Fibroblast of skin of right quadriceps (primary cell): ENCODE measurements at places on chromosomes 11 and 22.

- no peak for DNase-seq
These were observed 100.3 kb downstream of the SNX19 start for GRCh38 chr11:130815956-130816355.

DNA sequence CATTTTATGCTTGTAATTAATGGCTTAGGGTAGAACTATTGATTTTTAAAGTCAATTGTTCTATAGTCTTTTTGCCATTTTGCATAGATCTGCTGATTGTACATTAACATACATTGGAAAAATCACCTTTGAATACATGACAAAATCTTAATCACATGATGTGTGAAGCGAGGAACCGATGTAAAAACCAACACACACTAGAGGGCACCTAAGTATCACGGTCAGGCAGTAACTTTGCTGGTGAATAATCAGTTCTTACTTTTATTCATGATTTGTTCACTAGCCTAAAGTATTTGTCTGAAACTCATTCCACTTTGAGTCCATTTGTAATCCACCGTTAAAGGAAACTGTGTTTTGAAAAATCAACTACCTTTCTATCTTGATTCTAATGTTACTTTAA is 28.2 kb downstream of the JHY start:
- peak; percentile 9 for DNase-seq

GRCh38 chr11:62909107-62909894 is 11.9 kb downstream of the CHRM1 start:
- DNase-seq, result peak; percentile 67

- no peak for DNase-seq
These were observed 59.4 kb downstream of the MICAL2 start for GRCh38 chr11:12169822-12170221.

DNA sequence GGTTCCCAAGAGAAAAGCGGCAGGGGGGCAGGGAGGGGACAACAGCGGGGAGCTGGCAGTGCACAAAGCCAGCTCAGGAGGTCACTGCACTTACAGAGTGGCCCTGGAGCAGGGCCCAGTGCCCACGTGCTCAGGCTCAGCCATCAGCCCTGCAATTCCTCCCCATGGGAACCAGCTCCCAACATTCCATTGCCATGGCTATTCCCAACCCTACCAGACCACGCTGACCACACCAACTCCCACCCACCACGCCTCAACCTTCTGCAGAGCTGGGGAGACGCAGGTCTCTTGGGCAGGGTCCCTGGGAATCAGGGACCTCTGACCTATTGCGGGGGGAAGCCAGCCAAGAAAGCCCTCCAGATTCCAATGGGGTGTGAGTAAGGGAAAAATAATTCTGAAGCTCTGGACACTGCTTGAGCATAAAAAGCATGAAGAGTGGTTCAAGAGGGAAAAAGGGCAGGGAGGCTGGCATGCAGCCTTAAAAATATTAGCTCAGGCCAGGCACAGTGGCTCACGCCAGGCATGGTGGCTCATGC is 38.3 kb upstream of the TFIP11 start:
- peak; percentile 79 for DNase-seq

- DNase-seq, result no peak
These were observed 1459.4 kb upstream of the TENM4 start for GRCh38 chr11:80900265-80900664.

DNA sequence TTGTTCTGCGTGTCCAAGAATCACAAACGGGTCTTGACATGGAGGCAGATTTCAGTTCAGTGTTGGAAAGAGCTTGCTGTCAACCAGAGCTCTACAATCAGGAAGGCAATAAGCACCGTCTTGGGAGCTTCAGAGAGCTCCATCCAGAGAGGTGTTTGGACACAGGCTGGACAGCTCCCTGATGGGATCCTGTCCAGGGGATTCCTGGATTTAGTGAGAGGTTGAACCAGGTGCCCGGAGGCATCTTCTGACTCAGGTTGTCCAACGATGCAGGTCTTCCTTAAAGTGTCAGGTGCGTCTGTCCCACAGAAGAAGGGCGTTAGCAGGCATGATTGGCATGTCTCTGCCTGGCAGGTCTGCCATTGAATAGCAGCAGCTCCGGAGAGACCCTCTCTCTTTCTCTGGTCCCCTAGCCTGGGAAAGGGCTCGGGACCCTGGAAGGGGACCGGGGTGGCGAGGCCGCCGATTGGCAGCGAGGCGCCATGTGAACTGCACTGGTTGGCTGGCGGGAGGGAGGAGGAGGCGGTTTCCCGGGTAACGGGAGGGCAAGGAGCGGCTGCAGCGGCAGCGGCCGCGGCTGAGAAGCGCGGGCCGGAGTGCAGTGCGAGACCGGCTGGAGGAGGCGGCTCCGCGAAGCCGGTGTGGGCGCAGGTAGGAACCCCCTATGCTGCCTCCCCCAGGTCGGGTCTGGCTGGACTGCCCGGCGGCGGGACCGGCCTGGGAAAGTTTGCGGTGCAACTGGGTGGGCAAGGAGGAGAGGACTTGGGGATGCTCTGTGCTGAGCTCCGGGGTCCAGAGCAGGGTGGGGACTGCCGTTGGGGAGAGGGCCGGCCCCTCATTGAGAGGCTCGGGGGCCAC is 104.1 kb upstream of the E2F8 start:
- peak; percentile 44 for DNase-seq

DNA sequence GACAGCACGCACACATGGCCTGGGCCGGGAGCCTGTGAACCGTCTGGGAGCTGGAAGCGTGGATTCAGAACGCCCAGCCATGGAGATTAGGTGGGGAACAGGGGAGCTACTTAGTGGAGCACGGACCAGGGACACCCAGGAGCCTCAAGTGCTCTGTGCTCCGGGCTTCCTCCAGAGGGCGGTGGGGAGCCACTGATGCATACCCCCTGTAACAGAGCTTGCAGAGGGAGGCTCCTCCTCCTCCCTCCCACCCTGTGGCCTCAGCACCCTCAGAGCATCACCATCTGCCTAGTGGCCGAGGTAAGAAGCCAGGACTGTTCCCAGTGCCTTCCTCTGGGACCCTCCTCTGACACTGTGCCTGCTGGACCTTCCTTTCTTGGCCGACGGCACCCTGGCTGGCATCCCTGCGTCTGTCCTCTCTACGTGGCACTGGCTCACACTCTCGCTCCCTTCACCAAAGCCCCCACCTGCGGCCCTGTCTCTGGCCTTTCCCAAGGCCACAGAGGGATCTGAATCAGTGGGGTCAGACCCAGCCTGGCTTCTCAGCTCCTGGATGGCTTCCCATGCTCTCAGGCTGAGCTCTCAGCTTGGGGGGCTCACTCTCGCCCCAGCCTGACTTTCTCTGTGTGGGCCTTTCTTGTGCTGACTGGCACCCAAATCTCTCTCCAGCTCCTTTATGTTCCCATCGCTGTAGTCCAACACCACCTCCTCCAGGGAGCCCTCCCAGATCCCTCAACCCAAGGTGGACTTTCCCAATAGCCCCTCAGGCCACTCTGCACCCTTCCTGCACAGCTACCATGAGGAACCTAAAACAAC is 780.9 kb downstream of the BRD1 start:
- DNase-seq, result no peak

DNA sequence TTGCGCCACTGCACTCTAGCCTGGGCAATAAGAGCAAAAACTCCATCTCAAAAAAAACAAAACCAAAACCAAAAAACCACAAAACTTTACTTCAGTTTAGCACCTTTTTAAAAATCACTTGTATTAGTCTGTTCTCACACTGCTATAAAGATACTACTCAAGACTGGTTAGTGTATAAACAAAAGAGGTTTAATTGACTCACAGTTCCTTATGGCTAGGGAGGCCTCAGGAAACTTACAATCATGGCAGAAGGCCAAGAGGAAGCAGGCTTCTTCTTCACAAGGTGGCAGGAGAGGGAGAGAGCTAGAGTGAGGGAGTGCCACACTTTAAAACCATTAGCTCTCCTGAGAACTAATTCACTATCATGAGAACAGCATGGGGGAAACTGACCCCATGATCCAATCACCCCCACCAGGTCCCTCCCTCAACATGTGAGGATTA is 261.3 kb downstream of the TMEM135 start:
- no peak for DNase-seq

DNA sequence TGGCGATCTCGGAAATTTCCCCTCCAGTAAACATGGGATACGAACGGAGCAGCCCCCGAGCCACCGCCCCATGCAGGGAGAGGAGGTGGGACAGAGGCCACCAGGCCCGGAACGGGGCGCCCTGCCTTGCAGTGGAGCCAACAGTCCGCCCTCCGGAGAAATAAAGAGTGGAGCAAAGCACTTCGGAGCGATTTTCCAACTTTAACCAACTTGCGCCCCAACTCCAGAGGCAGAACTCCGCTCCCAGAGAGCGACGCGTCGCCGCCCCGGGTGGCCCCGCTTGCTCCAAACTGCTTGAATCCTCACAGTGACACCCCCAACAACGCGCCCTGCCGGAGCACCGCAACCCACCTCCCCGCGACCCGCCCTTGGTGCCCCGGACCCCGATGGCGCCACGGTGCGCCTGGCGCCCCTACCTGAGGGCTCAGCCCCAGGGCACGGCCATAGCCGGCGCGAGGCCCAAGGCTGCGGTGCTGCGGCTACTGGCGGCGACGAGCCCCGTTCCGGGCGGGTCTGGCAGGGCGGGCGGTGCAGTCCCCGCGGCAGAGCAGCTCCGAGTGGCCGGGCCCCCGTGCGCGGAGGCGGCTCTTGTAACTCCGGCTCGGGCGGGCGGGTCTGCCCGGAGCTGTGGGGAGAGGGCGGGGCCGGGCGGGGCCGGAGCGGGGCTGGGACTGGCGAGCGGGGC is at the start of gene AHNAK:
AHNAK (minus strand) TSS at position 563 of the 685 bp plus-strand sequence. CDS start 10,708 bp downstream, outside the sequence.
- DNase-seq, result peak; percentile 59

DNA sequence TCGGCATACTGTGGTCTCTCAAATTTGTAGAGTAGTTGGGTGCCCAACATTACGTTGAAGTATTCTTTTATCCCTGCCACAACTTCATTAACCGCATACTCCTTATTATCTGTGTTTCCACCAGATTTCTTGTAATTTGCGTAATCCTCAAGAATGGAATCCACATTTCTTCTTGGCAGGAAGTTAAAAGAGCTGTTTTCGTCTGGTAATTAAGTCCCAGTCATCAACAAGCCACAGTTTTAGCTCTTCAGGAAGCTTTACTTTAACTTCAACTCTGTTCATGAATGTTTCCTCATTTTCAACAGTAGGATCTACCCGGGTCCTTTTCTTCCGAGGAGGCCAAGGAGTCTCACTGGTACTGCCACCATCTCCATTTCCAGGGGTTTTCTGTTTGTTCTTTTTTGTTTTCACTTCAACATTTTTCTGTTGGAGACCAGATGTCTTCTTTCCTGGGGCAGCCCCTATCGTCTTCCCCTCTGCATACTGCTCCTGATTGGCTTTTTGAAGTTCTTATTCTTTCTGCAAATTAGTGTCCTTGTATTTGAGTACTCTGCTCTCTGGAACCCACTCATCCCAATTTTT is 30.3 kb downstream of the PDE3B start:
- DNase-seq, result peak; percentile 25

DNA sequence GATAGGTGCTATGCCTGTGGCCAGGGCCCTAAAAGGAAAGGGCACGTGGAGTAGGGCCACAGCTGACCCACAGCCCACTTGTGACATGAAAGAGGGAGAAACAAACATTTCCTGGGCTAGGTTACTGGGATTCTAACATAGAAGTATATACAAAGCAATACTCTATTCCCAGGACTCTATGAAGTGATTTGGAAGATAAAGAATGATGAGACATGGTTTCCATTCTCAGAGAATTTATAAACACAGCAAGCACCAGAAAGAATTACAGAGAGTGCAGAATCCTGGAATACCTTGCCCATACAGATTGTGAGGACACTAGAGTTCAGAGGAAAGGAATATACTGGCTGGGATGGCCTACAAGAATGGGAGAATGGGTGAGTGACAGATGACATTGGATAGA is 86.4 kb downstream of the KIRREL3 start:
- no peak for DNase-seq
